ENCODE measurements at places on chromosomes 16 and 17.

- DNase-seq = no peak
Measured at GRCh38 chr16:15951852-15952251, 2.4 kb downstream of the ABCC1 start.

DNA sequence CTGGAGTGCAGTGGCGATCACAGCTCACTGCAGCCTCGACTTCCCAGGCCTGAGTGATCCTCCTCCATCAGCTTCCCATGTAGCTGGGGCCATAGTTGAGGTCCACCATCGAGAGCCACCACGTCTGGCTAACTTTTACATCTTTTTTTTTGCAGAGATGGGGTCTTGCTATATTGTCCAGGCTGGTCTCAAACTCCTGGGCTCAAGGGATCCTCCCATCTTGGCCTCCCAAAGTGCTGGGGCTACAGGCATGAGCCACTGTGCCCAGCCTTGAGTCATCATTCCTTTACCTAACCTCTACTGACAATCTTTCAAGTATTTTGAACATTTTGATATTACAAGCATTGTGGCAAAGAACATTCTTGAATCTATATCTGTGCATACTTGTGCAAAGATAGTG, 9.4 kb upstream of the CCDC92B start:
- no peak for DNase-seq

- no peak for DNase-seq
Measured at GRCh38 chr16:23148513-23149266, 562 bp downstream of the USP31 start.

GRCh38 chr17:17077861-17078732, 35.8 kb downstream of the MPRIP start:
- DNase-seq = no peak

GRCh38 chr17:62737513-62737912, 70.6 kb downstream of the MARCHF10 start:
- DNase-seq = no peak

All from hippocampal formation (tissue), 2 donors.